Suppressor macrophage treated with lipopolysaccharide for 1 hour (primary cell): ENCODE measurements at places on chromosomes 7 and 10.
A peak's percentile ranks its signal among the peaks of the same experiment; 100 is the strongest.

- no peak for DNase-seq
Observed at GRCh38 chr7:617614-618538, 98.2 kb upstream of the PDGFA start.

GRCh38 chr7:75604408-75604807 lies 112.3 kb downstream of the SPDYE5 start:
- no peak for DNase-seq

GRCh38 chr10:25206693-25207414 lies 32.1 kb downstream of the GPR158 start:
- DNase-seq = no peak

- DNase-seq = peak; percentile 4
Observed at GRCh38 chr7:123966936-123967335, 41.9 kb downstream of the SPAM1 start.

DNA sequence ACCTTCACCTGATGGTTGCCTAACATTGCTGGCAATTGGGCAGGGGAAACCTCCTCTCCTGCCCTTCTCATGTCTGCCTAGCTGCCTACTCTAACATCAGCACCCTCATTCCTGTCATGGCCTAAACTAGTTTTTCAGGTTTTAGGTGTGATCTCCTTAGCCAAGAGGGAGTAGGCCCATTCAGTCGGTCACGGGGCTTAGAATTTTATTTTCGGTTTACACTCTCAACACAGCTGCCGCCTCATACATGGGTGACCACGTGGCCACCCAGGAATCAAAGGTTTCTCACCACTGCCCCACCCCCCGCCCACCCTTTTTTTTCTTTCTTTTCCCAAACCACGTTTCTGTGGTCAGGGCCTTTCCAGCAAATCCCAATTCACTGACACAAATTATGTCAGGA lies 97.2 kb downstream of the RALA start:
- DNase-seq = no peak

DNA sequence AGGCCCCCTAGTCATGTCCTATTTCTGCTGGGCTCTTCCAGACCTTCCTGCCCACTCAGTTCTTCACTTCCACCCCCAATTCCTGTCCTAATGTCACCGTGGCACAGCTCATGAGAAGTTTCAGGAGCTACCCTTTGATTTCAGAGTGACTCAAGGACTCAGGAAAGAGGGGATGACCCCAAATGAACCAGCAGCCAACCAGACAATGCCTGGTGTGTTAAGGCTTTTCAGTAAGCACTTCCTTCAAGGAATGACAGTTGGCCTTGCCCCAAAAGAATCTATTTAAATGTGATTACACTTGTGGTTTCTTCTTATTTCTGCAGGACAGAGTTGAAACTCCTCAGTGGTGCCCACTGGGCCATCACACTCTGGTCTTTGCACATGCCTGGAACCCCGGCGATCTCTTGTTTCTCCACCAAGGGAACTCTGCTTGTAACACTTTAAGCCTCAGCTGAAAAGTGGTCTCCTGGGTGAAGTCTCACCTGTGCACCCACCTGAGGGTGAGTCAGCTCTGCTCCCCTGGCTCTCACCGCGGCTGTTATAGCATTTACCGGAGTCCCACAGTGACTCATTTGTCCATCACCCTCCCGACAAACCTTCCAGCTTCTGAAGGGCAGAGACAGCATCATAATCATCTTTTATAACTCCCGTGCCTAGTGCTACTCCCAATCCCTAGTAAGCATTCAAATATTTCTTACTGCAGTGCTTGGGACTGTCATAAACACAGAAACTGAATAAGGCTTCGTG lies 123.0 kb upstream of the SVIL start:
- peak; percentile 37 for DNase-seq

- no peak for DNase-seq
Observed at GRCh38 chr10:14837003-14837756, 657 bp downstream of the CDNF start.

- no peak for DNase-seq
Observed at GRCh38 chr7:133672866-133673265, 420.0 kb downstream of the EXOC4 start.

DNA sequence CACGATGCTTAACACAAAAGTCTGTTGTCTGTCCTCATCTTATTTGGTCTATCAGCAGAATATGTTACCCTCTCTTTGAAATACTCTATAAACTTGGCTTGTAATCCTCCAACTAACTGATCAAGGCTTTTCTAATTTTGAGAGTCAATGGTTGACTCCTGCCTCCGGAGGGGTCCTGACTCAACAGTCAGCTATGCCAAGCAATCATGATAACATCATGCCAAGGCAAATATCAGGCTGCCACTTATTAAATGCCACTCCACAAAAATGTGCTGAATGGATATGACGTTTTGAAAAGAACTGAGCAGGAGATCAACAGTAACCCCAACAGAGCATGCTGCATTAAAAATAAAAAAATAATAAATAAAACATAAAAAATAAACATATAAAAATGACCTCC lies 116.1 kb downstream of the PARD3 start:
- DNase-seq = no peak
